ENCODE measurements at places on chromosomes 4 and X.
A peak's percentile ranks its signal among the peaks of the same experiment; 100 is the strongest.

GRCh38 chrX:136961594-136962135, 72.1 kb downstream of the GPR101 start:
- no peak for DNase-seq

DNA sequence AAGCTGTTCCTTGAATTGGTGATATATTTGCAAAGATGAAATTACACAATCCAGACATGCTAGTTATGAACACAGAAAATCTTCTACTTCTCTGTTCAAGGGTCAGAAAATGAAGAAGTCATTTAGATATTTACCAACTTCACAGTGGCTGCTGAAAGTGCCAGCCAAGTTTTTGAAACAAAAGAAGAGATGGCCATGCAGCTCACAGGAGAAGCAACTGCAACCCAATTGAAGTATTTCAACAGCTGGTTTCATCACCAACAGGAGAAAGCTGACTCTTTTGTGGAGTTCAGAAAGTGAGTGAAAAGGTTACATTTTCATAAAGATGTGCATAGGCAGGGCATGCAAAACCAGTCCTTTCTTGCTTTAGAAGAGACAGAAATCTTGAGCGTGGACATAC, 70.1 kb upstream of the LSM6 start:
- DNase-seq = no peak

DNA sequence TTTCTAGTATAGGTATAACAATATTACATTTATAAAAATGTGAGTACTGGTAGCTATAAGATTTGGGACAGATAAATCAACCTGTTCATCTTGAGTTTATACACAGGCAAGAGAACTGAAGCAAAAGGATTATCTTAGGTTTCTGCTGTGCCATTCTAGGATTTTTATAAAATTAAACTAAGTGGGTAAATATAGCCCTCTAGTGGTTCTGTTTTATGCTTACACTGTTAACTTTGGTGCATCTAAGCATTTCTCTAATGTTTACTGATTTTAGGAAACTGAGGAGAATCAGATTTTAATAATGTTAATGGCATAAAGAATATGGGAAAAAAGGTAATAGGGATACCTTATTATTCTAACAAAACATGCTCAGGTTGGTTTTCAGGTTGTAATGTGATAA, 1.1 kb upstream of the RRH start:
- DNase-seq = peak; percentile 26

DNA sequence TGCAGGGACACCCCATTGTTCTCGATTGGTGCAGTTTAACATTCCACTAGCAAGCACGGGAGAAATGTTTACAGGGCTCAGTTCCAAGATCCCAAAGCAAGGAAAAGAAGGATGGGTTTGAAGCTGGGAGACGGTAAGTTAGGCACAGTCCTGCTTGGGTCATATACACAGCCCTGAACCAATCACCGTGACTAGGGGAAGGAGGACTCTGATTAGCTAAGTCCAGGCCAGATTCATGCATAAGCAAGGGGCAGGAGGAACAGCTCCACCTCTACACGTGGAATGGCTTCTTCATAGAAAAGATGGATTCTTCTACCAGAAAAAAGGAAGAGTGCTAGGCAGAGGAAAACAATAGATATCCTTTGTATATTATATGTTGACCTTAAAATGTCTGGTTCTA, 11.0 kb upstream of the EXOC1L start:
- no peak for DNase-seq

DNA sequence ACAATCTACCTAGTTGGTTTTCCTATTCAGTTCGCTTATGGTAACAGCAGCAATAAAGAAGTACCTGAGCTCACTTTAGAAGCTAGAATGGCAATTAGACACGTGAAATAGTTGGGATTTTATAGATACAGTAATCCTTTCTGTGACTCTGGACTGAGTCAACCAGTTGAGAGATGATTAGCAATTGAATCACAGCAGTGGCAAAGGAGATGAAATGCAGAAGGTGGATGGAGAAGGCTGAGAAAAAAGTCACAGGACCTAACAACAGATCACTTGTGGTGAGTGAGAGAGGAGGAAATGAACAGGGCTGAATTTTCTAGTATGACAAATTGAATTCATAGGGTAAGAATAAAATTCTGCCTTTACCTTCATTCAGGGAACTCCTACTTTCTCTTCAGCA, 197.1 kb upstream of the MAGEB18 start:
- no peak for DNase-seq

DNA sequence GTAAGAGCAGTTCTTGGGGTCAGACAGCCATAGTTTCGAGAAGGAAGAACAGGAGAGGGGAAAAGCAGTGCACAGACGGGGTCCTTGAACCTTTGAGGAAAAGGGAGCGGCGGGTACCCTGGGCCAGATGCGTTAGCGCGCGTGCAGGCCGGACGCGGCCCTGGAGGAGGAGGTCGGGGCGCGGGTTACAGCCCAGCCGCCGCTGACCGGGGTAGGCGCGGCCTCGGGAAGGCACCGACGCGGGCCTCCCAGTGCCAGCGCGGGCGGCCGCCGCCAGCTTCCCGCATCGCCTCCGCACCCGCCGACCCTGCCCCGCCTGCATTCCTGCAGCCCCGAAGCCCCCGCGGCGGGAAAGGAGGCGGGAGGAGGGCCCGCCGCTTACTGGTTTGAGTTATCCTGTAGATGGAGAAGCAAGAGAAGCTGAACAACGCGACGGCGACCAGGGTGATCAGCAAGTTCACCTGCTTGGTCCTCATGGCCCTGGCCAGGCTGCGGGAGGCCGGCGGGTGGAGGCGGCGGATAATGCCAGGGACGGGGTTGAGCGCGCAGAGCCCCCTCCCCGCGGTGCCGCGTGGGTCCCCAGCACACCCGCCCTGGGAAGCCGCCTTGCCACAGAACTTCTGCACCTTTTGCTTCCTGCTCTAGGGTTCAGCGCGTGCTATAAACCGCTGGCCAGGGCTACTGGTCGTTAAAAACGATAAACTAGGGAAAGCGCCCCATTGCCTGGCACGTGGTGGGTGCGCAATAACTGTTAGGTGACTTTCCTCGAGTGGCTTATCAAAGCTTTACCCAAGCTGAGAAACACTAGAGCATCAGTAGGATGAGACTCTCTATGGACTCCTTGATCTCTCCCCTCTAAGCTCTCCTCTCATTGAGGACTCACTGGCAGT, at the start of gene MGAT4D:
Gene MGAT4D, minus strand, starts transcription at position 547 of the 890 bp plus-strand sequence. Its CDS starts 71 bp downstream, at position 476.
- no peak for DNase-seq

- no peak for DNase-seq
These were observed 50.8 kb upstream of the SETD7 start for GRCh38 chr4:139606579-139607501.

DNA sequence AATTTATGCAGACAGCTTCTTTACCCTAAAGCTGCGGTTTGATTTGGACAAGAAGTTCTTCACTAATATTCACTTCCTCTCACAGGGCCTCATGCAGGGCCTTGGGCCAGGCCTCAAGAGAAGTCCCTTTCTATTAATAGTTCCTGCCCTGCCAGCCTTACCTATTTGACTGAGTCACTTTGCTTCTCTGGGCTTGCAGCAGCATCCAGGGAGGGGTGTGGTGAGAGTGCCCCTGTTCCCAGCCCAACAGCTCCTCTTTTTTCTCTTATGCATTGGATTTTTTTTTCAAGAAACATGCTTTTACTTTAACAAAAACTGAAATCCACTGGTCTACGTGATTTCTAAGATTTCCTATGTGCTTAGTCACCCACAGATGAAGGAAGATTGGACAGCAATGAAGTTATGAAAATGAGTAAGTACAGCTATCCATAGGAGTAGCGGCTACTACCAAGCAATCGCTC, 26.7 kb downstream of the FAM156B start:
- no peak for DNase-seq

DNA sequence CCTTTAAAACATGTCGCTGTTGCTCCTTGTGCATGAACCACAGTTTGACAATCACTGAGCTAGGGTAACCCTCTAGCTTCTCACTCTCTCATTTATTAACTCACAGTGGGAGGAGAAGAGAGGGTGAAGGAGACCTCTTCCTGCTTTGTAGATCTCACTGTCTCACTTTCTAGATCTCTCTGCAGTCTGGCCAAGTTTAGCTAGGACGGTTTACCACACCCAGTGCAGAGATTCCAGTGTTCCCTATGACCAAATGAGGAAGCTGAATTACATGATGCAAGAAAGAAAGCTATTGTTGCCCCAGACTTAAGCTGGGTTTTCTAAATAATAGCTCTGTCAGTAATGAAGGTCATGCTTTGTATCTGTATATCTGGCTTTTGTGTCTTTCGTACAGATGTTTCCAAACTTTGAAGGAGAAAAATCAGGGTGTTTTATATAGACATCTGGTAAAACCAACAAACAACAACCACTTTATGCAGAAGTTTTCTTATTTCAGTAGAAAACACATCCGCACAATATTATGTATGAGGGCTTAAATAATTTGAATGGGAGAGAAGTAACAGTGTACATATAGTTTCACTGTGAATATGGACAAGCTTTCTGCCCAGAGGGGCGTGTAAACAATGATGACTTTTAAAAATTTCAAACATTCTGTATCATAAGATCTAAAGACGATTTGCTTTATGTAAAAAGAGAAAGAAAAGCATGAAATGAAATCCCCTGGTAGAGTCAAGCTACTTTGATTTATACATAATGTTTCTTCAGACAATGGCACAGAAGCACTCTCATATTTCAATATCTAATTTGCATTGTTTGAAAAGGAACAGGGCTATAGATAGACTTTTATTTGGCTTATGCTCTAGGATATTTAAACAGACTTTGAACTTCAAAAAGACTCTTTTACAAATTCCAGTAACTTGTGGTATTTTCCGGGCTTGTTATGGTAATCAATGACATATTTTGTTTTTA, 582.3 kb downstream of the FSTL5 start:
- no peak for DNase-seq

DNA sequence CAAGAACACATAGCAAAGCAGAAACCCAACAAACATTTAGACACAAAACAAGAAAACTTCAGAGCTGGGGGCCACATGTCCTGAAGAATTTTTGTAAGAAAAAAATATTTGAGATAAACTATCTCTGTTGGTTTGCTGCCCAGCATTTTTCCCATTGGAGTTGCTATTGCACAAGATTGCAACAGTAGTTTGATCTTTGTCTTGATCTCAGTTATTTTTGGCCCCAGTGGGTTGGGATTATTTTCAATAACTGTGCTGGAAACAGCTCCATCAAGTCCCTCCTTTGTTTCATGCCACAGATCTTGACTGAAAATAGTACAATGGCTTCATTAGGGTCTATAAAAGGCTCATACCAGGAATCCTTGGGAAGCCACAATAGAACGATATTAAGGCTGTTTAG, 103.8 kb upstream of the RAI2 start:
- DNase-seq = no peak

- no peak for DNase-seq
These were observed 126.5 kb downstream of the PTPN13 start for GRCh38 chr4:86720508-86721068.

- no peak for DNase-seq
These were observed 114.3 kb downstream of the ELOVL6 start for GRCh38 chr4:110084154-110084553.

GRCh38 chr4:99649208-99649607, 8.4 kb downstream of the C4orf54 start:
- no peak for DNase-seq

- DNase-seq = peak; percentile 17
These were observed 1.0 kb downstream of the SHISA3 start for GRCh38 chr4:42398171-42398870.

DNA sequence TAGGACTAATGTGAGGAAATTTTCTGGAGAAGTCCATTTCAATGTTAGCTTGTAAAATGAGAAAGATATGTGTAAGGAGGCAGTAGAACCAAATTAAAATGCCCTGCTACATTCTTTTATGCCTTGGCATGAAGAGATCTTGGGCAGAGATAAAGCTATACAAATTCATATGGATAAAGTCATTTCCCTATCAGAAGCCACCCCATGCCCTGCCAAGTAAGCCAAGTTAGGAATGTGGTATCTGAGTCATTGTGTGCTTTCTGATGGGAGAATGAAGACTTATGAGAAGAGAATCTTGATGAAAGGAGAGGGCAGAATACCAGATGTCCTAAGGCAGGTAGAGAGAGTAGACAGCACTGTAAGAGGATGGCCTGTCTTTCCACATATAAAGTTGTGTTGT, 83.7 kb downstream of the TEX13A start:
- DNase-seq = no peak

- no peak for DNase-seq
These were observed 503.0 kb downstream of the PDHA2 start for GRCh38 chr4:96342790-96343455.

- DNase-seq = peak; percentile 12
These were observed 29.2 kb downstream of the HTT-AS start for GRCh38 chr4:3044870-3045819.

DNA sequence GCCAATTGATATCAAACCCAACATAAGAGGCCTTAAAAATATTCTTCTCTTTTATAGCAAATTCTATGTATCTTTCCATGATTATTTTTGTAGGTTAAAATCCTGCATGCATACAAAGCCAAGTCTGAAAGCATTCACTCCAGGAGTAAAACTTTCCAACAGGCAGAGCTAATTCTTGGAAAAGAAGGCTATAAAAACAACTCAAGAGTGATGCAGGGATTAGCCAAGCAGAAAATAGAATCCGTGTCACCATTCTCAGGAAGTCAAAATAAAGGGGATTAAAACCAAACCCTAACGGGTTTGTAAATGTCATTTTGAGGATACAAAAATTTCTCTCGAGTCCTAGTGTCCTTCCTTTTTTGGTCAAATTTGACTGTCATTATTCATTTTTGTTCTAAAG, 412.4 kb downstream of the DMD start:
- DNase-seq = no peak

GRCh38 chrX:144042271-144042670, 158.4 kb downstream of the UBE2NL start:
- no peak for DNase-seq

GRCh38 chrX:38879631-38880220, 78.5 kb downstream of the MID1IP1 start:
- no peak for DNase-seq

- no peak for DNase-seq
These were observed 67.2 kb upstream of the NDP start for GRCh38 chrX:44040406-44040805.

DNA sequence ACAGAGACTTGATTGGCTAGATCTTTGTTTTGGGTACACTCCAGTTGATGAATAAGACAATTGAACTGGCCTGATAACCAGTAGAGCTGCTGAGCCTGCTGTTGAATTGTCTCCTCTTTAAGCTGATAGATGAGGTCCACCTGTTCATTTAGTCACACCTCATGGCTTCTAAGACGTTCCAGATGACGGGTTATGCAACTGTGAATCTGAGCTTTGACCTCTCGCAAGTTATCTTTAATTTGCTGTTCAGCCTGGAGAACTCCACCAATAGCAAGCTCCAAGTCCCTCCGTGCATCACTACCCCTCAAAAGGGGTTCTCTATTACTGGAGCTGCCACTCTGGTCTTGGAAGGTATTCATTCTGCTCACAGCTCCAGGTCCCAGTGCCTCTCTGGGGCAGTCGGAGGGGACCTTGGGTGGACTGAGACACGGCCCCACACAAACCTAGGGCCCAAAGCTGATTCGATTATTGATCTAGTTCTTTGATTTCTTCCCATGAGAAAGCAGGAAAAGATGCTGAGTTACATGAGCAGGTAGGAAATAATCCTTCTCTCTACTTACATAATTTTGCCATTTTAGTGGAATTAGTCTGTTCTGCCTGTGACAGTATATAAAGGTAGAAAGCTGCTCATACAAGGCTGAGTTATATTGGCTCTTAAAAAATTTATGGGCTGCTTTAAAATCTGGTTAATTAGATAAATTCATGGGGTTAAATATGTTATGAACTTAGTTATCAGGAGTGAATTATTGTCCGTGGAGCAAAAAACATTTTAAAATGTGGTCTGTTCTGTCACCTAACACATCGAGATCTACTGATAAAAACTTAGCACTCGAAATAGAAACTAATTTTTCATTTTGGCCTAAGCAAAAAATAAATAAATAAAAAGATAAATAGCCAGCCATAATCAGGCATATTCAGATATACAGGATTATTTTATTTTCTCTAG, 6.8 kb downstream of the MMAA start:
- DNase-seq = no peak

- DNase-seq = no peak
These were observed 12.6 kb downstream of the CAPN6 start for GRCh38 chrX:111257733-111258132.

All from erythroblast (primary cell).